ENCODE measurements at places on chromosomes 4 and X.

GRCh38 chr4:123661080-123661737 lies 264.6 kb downstream of the SPRY1 start:
- DNase-seq = peak; percentile 42

DNA sequence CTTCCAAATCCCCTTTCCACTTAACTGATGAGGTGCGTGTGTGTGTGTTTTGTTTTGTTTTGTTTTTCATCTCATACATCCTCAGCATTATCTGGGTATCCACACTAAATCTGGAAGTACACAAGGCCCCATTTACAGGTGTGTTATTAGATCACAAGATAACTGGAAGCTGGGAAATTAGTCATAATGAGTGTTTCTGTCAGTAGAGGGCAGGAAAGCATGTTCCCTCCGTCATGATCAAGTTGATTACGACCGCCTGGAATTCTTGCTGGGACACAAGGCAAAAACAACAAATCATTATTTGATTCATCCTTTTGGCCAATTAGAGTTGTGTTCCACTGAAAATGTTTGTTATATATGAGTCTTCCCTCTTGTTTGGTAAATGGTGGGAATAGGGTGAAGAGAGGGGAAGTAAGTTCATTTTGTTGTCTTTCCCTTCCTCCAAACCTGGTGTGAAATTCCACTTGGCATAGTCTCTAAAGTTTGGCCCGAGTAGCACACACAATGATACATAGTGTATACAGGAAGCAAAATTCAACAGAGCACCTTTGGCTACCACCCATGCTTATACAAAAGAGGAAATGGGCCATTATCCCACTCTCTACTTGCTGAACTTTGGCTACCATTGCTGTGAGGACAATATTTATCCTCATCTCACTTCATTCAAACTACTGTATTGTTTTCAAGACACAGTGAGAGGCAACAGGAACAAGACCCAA lies 33.3 kb upstream of the TLL1 start:
- peak; percentile 89 for DNase-seq

DNA sequence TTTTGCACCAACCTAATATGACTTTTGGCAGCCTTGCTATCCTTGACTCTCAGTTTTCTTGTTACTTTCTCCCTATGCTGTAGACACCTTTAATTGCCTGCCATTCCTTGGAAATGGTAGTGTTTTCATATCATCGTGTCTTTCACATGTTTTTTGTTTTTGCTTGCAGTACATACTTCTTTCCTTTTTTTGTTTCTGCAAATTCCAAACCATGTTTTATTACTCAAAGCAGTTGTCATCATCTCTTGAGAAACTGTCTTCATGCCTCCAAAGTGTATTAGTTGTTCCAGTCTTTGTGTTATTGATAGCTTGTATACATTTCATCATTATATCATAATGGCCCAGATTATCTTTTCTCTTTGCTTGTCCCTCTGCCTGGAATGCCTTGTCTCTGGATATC lies 57.1 kb downstream of the PDLIM5 start:
- no peak for DNase-seq

DNA sequence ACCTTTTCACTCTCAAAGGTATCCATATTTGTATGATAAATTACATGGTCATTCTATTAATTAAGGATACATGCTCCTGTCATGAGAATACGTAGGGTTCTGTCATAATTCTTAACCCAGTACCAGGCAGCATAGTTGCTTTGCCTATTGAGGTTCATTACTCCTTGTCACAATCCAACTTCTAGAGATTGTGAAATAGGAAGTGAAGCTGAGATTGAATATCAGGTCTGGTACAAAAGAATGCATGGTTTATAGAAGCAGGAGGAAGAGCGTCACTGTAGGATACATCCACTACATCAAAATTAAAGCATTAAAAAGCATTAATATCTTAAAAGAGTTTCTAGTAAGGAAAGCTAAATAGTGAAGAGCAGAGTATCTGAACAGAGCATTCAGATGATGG lies 647.0 kb downstream of the IQCM start:
- DNase-seq = no peak

- DNase-seq = no peak
Observed at GRCh38 chr4:56658528-56658927, 22.6 kb downstream of the HOPX start.

- no peak for DNase-seq
Observed at GRCh38 chrX:110245011-110245410, 72.9 kb downstream of the AMMECR1 start.

GRCh38 chr4:165077034-165077578 lies 23.4 kb downstream of the TRIM75 start:
- DNase-seq = no peak

DNA sequence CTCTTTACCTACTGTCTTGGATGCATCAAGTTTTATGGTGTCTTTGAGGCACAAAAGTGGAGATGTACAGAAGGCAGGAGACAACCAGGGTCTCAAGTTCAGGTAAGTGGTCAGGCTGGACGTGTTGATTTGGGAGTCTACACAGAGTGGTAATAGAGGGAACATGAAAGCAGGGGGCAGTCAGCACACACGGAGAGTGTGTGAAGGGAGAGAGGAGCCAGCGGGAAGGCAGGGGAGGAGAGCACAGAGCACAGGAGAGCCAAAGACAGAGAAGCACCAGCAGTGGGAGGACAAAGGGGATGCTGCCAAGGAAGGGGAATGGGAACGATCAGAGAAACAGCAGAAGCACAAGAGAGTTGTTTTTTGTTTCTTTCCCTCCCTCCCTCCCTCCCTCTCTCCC lies 32.9 kb downstream of the TMEM150C start:
- no peak for DNase-seq

DNA sequence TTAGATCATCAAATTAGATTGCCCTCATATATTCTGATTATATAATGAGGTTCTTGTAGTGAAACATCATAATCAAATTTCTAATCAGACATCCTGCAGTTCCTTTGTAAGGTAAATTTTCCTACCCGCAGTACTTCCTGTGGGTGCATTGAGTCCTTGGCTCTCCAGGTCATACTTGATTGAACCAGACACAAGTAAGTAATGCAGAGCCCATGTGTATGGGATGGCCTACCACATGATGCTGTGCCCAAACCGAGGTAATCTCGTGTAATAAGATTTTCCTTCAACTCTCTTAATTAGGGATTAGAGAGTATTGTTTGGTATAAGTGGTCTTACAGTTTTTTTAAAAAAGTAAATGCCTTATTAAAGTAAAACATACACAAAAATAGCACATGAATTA lies 1841.8 kb downstream of the PCDH7 start:
- DNase-seq = no peak

GRCh38 chr4:14392378-14392777 lies 609.9 kb upstream of the CPEB2 start:
- no peak for DNase-seq

Data from dermis microvascular lymphatic vessel endothelial cell (primary cell).